Stimulated activated CD4-positive, alpha-beta T cell treated with anti-CD3 and anti-CD28 coated beads, TNF-alpha, amount 100 ng/mL, for 24 hours (primary cell): ENCODE measurements at places on chromosomes 11 and 22.

DNA sequence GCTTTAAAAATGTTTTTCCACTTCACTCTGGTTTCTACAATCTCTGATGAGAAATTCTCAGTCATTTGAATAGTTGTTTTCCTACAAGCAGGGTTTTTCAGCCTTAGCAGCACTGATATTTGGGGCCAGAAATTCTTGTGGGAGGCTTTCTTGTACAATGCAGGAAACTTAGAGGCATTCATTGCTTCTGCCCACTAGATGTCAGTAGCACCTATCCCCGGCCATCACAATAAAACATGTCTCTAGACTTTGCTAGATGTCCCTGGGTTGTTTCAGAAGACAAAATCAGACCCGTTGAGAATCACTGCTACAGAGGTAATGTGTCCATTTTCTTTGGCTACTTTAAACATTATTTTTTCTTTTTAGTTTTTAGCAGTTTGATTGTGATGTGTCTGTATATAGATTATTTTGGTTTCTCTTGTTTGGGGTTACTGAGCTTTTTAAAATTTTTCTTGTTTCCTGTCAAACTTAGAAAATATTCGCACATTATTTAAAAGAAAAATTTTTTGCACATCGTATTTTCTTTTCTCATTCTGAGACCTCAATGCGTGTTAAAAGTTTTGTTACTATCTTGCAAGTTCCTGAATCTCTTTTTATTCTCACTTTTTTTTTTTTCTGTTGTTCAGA, 60.8 kb upstream of the CCDC179 start:
- DNase-seq = no peak

GRCh38 chr22:46245511-46245910, 4.6 kb downstream of the CDPF1 start:
- DNase-seq = no peak

DNA sequence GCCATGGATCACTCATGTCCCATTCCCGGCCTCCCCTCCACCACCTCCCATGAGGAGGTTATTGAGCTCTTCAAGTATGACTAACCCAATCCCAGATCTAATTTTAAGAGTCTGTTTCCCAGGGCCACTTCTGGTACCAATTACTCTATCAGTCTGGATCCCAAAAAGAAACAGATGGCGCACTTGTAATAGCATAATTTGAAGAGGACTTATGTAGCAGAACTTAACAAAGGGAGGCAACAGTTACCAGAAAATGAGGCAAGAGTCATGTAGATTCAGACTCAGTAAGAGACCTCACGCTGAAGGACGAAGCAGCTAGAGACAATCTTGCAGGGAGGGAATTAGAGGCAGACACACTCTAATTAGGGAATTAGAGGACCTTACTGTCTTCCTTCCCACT, 46.9 kb downstream of the DDX6 start:
- no peak for DNase-seq

- no peak for DNase-seq
Measured at GRCh38 chr11:15523543-15523942, 408.8 kb downstream of the INSC start.

DNA sequence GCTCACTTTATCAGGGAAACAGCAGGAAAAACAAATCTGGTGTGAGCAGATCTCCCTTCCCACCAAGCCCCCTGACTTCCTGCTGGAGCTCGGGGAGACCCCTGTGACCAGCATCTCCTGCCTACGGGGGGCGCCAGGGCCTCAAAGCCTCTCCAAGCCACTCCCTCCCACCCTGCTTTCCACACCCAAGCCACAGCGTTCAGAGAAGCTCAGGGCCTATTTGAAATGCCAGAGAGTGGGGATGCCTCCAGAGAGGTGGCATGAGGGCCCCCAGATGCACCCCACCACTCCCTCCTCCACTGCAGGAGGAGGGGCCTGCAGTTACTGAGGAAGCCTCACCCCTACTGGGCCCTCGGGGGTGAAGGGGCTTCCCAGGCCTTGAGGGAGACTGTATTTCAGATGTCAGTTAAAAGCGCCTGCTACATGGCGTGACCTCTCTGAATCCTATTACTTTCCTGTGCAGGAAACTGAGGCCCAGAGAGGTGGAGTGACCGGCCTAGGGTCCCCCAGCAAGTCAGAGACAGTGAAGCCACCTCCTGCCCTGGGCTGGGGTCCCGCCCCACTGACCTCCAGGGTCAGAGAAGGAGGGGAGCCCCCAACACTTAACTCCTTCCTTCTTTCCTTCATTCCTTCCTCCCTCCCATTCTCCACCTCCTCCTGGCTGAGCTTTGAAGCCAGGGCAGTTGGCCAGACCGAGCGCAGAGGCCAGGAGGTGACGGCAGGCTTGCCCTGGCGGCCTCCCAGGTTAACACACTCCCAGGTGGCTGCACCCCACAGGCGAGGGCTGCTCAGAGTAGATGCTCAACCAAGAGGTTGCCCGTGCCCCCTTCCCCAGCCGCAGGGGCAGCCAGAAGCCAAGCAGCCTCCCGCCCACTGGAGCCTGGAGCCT, 6.0 kb upstream of the CDKN1C start:
- no peak for DNase-seq

GRCh38 chr11:106461839-106462545, 384.5 kb downstream of the AASDHPPT start:
- no peak for DNase-seq
